ENCODE measurements at places on chromosomes 3 and 15.

GRCh38 chr3:187770224-187770623 lies 25.0 kb upstream of the BCL6 start:
- no peak for DNase-seq

GRCh38 chr15:70098461-70099166 lies 897 bp upstream of the TLE3 start:
- no peak for DNase-seq

DNA sequence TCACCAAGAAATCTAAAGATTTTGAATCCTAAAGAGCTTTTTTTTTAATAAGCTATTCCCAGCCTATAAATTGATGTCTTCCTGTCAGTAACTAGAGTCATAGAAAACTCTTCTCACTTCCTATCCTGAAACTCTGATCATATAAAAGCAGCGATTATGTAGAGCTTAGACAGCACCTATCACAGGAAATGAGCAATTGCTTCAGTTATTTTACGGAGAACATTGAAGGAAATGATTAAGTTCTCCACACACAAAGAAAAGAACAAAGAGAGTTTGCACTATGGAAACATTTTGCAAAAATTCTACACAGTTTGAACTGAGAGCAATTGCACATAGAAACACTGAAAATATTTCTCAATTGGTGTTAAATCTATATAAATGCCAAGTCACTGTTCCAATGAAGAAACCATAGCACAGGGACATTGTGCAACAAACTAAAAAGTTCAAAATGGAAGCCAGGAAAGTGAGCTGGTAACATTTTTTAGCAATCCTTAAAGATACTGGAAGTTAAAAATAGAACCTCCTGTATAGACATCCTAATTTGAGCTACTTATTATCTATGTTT lies 291.5 kb upstream of the ARHGEF26 start:
- DNase-seq = no peak

DNA sequence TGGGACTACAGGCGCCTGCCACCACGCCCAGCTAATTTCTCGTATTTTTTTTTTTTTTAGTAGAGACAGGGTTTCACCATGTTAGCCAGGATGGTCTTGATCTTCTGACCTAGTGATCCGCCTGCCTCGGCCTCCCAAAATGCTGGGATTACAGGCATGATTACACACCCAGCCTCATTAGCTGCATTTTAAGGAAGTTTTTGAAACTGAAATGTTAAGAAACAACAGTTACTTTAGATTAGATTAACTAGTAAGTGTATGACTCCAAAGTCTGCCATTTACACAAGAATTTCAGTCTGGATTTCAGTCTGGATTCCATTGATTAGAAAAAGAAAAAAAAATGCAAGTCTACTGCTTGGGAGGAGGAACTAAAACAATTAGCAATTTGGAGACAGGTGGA lies 24.5 kb upstream of the VPS39 start:
- DNase-seq = no peak

DNA sequence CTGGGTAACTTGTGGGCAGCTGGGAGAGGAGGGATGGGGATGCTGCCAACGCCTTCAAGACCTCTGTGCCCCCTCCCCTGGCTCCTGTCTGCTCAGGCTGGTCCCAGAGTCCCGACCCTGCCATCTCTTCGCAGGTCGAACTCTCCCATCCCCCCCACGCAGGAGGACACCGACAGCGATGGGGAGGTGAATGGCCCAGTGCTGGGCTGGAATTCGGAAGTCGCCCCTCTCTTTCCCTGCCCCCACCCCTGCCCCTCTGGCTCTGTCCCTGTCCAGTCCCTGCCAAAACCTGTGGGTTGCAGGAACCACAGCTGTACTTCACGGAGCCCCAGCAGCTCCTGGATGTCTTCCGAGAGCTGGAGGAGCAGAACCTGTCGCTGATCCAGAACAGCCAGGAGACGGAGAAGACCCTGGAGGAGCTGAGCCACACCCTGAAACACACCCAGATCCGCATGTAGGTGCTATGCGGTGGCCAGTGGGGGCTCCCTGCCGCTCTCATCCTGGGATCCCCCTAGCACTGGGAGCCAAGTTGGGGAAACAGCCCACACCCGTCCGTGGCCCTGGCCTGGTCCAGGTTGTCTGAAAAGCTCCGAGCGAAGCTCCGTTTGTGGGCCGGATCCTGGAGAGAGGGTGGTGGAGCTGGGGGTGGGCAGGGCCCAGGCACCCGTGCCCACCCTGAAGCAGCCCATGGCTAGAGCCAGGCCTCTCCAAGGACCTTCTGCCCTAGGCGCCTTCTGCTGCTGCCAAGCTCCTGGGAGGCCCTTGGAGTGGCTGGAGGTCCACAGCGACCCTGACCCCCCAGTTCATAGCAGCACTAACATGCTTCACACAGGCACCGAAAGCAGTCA lies 28.7 kb downstream of the CFAP100 start:
- no peak for DNase-seq
